ENCODE measurements at places on chromosomes 6 and 20.

DNA sequence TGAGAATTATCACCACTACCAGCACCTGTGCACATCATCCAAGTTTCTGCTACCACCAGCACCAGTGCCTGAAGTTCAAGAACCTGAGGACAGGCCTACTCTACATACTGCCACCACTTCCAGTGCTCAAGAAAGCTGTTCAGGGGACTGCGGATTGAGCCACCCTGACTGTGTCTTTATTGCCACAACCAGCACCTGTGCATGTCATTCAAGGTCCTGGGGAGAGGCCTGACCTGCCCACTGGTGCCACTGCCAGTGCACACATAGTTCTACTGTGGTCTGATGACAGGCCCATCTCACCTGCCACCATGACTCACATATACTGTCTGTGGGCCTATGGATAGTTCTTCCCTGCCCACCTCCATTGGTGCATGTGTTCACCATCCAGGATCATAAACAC lies 559.4 kb downstream of the COL12A1 start:
- DNase-seq = no peak

GRCh38 chr20:13468166-13468565 lies 170.6 kb downstream of the TASP1 start:
- no peak for DNase-seq

DNA sequence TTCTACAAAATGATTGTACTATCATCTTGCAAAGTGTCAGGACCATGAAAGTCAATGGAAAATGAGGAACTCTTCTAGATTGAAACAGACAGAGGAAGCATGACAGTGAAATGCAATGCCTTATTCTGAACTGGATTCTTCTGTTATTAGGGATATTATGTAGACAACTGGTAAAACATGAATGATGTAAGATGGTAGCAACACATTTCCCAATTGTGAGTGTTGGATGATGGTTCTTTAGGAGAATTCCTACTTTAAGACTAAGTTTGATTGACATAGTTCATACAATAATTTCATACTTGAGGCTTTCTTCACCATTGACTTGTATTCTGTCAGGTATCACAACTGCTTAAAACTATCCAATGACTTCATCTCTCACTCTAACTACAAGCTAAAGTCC lies 4.5 kb downstream of the UBE3D start:
- no peak for DNase-seq

GRCh38 chr6:2790588-2791449 lies 25.6 kb downstream of the WRNIP1 start:
- peak; percentile 50 for DNase-seq

DNA sequence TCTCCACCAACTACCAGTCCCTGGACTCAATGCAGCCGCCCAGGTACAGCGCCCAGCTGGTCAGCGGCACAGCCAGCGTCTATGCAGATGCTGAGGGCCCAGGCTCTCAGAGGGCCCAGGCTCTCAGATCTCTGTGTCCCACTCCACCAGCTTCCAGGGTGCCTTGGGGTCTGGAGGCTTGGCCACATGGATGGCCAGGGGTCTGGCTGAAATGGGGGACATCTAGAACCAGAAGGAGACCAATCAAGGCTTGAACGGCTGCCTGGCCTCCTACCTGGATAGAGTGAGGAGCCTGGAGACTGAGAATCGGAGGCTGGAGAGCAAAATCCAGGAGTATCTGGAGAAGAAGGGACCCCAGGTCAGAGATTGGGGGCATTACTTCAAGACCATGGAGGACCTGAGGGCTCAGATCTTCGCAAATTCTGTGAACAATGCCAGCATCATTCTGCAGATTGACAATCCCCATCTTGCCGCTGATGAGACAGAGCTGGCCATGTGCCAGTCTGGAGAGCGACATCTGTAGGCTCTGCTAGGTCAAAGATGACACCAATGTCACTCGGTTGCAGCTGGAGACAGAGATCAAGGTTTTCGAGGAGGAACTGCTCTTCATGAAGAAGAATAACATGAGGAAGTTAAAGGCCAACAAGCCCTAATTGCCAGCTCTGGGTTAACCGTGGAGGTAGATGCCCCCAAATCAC lies 44.1 kb upstream of the GRM4 start:
- peak; percentile 26 for DNase-seq

DNA sequence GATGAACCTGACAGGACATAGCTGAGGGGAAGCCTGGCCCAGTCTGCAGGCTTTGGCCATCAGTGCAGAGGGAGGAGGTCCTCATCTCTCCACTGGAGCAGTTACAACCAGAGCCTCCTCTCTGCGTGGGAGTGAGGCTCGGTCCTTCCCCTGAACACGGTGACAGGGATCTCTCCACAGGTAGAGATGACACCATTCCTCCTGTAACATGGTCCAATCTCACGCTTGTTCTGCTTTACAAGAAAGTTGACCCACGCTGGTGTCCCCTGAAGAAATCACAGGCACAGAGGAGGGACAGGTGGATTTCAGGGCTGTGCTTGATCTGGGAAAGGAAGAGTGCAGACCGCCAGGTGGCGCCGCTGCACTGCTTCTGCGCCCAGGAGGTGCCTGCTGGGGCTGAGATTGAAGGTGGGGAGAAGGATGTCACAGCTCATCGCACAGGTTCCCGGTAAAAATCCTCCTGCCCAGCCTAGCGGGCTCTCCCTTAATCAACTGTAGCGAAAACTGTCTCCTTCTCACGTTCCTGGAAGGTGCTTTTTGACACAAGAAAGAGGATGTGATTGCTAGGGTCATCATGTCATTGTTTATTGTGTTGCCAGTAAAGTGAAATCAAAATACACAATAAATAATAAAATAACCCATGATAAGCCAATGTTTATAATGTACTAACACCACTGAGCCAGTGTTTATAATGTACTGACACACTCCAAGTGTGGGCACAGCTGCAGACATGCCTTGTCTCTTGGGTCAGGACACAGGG lies 20.4 kb downstream of the HLA-G start:
- peak; percentile 83 for DNase-seq

DNA sequence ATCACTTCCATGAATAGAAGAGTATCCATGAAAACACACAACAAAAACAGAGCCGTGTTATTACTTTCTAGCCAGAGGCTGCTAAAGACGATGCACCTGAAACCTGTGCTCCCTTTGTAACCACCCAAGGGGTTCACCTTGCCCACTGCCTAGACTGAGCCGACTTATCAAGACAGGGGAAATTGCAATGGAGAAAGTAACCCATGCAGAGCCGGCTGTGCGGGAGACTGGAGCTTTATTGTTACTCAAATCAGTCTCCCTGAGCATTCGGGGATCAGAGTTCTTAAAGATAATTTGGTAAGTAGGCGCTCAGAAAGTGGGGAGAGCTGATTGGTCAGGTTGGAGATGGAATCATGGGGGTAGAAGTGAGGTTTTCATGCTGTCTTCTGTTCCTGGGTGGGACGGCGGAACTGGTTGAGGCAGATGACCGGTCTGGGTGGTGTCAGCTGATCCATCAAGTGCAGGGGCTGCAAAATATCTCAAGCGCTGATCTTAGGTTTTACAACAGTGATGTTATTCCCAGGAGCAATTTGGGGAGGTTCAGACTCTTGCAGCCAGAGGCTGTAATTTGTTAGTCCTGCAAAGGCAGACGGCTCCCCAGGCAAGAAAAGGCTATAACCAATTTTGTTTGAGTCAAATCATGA lies 366.6 kb downstream of the PREX1 start:
- DNase-seq = no peak

DNA sequence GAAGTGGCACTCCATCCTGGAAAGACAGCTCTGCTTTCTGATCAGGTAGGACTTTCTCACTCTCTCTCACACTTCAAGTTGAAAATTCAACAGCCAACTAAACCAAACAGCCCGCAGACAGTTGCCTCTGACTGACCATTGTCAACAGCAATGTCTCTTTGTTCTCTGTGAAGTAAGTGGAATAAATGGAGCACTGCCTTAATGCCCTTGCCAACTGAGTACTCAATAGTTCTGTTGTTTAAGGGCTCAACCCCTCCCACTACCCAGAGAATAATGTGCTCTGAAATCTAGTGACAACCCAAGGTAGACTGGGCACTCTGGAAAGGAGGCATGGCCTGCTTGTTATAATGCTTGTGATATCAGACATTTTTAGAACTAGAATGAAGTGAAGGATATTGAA lies 16.8 kb upstream of the BCLAF1 start:
- no peak for DNase-seq

DNA sequence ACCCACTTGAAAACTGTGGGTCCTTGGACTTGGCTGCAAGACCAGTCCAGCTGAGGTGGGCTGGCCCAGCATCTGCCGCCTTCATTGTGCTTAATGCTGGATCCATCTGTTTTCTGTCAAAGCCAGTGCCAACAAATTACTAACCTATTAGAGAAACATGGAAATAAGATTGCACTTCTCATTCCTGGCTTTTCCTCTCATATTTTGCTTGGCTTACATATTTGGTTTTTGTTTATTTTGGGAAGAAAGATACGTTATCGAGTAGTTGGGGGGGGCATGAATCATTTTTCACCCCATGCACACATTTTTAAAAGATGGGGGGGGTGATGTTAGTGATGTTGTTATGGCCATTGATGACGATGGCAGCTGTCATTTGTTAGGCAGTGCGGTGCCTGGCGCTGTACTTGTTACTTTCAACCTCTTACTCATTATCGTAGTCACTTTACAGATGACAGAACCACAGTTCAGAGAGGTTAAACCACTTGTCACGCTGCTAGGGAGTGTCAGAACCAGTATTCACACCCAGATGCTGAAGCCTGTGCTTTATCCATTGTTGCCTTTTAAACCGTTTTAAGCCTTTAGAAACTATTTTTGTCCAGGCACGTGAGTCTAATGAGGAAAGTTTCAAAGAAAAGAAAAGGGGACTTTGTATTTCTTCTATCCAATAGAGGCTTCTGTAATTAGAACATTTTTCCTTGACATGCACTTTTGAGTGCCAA lies 180.0 kb downstream of the TMEM242 start:
- no peak for DNase-seq

GRCh38 chr6:54179152-54179551 lies 67.9 kb downstream of the MLIP start:
- no peak for DNase-seq
